ENCODE measurements at places on chromosomes 1 and 21.

DNA sequence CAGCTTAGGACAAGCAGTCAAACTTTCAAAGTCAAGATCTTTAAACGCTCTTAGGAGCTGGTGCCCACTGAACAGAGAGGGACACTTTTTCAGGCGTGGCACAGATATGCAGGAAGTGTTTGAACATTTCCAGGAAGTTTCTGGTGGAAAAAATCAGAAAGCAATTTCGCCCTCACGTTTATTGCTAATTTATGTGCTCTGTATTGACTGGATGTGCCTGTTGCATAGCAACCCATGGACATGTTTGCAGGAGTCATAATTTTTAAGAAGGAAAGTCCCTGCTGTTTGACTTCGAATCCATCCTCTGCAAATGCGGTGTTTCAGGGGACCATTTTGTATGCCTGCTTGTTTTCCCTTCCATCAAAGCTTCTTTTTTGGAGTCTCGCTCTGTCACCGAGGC lies 239.9 kb upstream of the IRF2BP2 start:
- DNase-seq = no peak

- no peak for DNase-seq
These were observed 54.1 kb downstream of the ARHGAP29 start for GRCh38 chr1:94183197-94183815.

DNA sequence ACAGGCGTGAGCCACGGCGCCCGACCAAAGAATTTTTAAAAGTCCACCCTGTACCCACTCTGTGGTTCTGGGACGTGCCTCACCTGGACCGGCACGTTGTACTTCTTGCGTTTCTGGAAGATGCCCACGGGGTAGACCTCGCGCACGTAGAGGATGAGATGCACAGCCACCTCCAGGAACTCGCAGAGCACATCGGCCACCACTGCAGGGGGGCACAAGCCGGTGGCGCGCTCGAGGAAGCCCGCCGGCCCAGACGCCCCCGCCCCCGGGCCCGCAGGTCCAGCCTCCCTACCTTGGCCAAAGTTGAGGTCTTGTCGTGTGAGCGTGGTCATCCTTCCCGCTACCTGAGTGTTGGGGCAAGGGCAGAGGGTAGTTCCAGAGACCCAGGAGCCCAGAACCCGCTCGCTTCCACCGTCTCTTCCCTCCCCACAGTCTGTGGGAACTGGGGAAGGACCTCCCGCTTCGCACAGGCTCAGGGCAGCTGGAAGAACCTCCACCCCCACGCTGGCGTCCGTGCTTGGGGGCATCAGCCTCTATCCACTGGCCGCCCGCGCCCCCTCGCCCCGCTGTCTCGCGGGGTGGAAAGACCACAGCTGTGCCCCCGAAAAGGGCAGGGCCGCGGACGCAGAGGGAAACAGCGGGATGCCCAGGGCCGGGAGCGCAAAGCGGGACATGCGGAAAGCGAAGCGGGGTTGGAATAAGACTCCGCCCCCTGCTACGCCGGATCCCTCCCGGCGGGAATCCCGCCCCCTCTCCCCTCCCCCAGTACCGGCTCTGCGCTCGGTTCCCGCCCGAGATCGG lies 478 bp downstream of the MAD2L2 start:
- no peak for DNase-seq

DNA sequence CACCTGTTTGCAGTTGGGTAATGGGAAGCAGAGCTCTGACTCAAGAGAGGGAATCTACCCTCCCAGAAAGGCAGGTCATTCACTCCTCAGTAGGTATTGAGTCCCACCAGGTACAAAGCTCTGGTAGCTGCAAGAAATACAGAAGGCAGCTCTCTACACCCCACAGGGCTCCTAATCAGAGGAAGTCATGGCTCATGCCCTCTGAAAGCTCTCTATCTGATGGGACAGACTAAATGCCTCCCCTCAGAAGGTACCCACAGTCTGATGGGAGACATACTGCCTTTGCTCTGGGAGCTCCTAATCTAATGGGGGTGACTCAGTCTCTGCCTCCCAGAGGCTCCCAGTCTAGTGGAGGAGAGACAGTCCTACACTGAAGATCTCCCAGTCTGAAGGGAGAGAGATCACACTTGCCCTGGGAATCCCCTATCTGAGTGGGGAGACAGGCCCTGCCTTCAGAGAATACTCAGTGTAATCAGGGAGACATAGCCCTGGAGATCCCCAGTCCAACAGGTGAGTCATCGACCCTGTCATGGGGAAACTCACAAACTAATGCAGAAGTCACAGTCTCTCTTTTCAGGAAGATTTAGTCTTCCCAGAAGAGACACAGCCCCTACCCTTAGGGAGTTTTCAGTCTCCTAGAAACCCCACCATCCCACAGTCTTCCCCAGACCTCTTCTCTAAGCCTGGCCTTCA lies 23.7 kb downstream of the CAMK1G start:
- DNase-seq = no peak

- no peak for DNase-seq
These were observed 118.3 kb downstream of the CNIH3 start for GRCh38 chr1:224734261-224734935.

- DNase-seq = no peak
These were observed 421 bp downstream of the PSRC1 start for GRCh38 chr1:109282497-109282951.

GRCh38 chr1:48030696-48031365 lies 33.6 kb upstream of the TRABD2B start:
- DNase-seq = no peak

GRCh38 chr1:241902391-241903065 lies 54.5 kb downstream of the EXO1 start:
- no peak for DNase-seq

GRCh38 chr1:206951318-206952100 lies 5.2 kb upstream of the PIGR start:
- DNase-seq = no peak

GRCh38 chr1:80059940-80060339 lies 1053.4 kb upstream of the ADGRL4 start:
- DNase-seq = no peak

- peak; percentile 40 for DNase-seq
These were observed 28.5 kb downstream of the SLC16A1 start for GRCh38 chr1:112927462-112927990.

DNA sequence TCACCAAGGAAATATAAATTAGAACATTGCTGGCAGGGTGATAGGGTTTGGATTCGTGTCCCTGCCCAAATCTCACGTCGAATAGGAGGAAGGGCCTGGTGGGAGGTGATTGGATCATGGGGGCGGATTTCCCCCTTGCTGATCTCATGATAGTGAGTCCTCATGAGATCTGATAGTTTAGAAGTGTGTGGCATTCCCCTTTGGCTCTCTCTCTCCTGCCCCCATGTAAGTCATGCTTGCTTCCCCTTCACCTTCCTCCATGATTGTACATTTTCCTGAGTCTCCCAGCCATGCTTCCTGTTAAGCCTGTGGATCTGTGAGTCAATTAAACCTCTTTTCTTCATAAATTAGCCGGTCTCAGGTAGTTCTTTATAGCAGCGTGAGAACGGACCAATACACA lies 60.6 kb downstream of the VPS26C start:
- DNase-seq = no peak

DNA sequence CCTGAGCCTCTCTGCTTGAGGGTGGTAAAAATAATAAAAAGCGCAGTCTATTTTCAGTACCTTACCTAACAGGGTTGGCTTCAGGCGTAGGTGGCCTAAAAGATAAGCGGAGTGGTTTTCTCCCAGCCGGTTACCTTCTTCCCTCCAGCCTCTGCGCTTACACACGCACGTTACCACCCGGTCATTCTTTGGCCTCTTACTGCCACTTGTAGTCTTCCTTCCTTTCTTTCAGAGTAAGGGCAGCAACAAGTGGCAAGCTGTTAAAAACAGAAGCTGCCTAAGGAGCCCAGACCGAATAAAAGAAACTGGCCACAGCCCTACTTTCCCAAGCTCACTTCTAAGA lies 35.4 kb downstream of the CLCA1 start:
- no peak for DNase-seq

GRCh38 chr1:18668750-18669404 lies 38.2 kb downstream of the PAX7 start:
- DNase-seq = no peak

- DNase-seq = no peak
These were observed 87.3 kb downstream of the SIK1 start for GRCh38 chr21:43339668-43340067.

DNA sequence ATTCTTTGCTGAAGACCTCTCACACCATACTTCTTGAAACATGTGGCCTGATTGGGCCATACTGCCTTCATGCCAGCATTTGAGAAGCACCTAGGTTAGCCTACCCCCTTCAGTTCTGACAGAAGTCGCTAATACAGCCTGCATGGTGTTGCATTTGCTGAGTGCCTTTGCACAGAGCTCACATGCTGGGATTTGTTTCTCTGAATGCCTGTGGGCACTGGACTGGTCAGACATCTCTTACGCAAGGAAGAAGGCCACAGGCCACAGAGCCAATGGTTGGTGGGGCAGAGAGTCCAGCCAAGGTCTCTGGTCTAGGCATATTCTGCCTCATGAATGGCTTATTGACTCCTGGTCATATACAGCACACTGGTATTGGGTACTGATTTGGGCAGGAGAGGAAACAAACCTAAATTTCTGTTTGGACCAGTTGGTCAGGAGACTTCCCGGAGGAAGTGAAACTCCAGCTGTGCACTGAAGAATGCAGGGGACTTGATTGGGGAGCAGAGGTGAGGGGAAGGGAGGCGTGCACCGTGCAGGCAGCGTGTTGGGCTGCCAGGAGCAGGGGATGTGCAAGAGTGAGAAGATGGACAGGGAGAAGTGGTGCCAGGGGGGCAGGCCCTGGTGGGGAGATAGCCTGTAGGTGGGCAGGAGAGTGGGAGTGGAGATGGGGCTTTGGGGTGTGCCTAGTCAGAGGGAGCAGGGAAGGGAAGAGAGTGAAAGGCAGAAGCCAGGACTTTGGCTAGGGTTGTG lies 18.1 kb downstream of the URB2 start:
- DNase-seq = no peak

DNA sequence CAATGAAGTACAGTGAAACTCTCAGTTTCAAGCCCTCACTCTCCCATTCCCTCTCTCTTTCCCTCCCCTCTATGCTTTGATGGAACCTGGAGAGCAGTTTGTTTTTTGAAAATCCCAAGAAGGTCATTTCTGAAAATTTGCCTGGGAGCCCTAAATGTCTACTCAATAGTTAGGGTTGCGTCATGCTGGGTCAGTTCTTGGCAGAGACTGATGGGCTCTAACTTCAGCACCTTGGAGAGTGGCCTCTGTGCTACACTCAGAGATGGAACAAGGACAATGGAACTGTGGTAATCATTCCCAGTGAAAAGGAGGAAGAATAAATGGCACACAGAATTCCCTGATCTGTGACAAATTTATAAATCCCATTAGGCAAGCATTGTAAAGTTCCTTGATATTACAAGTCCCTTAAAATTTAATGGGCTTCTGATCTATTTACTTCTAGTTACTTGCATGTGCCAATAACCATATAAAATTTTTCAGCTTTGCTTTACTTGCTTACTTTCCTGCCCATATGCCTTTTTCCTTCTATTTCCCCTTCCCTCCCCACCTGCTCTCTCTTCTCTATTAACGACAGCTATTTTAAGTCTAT lies 182.9 kb upstream of the KCND3 start:
- peak; percentile 27 for DNase-seq

GRCh38 chr1:115555446-115555845 lies 86.3 kb upstream of the VANGL1 start:
- no peak for DNase-seq

DNA sequence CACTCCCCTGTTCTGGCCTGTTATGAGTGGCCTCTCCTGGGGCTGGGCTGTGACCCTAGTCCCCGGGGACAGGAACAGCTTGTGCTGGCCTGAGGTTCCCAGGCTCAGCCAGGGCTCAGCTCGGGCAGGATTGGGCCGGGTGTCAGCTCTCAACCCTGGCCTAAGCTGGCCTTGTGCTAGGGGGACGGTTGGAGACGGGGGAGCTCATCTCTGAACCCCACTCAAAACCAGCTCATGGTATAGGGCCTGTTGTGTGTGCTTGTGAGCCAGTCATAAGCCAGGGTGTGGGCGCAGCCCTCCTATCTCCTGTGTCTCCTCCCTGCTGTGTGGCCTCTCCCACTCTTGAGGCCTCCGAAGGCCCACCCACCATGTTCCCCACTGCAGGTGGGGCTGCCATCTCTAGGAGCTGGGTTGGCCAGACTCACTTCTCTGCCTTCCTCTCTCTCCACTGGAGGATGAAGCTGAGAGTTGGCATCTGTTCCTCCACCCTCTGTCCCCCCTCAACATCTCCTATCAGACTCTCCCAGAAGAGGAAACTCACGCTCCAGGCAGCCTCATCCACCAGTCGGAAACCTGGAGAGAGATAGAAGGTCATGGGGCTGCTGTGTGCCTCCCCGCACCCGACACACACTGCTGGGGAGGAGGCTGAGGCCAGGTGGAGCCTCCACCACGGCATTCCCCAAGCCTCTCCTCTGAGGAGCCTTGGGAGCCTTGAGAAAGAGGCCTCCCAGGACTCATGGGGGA lies 1.4 kb downstream of the PEAR1 start:
- DNase-seq = no peak

DNA sequence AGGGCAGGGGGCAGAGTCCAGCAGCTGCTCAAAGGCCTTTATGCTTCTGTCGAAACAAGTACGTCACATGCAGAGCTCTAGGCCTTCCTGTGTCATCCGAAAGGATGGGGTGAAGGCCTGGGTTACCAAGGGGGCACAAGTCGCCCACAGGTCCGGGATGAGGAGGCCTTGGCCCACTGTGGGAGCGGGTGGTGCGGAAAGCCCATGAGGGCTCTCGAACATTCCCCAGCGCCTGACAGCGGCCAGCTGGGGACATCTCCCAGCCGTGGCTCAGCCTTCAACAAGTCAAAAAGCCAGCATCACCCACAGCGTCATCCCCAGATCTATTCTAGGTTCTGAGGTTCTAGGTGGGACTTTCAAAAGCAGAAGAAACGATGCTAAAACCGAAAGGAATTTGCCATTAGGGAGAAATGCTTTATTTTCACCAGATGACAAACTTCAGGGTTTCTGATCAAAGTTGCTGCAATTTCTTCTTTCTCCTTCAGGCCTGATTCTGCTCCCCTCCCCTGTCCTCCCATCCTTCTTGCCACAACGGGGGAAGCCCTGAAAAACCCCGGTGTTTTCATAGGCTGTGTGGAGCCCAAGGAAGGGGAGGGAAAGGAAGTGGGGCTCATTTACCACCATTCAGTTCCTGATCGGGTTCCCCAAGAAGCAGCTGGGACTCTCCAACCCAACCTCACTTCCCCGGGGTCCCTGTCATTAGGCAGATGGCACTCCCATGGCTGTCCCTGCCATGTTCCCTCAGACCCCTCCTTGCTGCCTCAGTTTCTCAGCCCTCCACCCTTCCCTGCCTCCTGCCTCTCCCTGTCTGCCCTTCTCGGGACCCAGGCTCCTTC lies 17.6 kb downstream of the GPR137B start:
- no peak for DNase-seq

- DNase-seq = no peak
These were observed 3.6 kb downstream of the ACTN2 start for GRCh38 chr1:236689713-236690569.

Data from NCI-H1048 (cell line).